Left lung (tissue), 14 donors: ENCODE measurements at places on chromosomes 5 and 9.

- DNase-seq: no peak
These were observed 222.4 kb downstream of the FBN2 start for GRCh38 chr5:128315671-128316070.

DNA sequence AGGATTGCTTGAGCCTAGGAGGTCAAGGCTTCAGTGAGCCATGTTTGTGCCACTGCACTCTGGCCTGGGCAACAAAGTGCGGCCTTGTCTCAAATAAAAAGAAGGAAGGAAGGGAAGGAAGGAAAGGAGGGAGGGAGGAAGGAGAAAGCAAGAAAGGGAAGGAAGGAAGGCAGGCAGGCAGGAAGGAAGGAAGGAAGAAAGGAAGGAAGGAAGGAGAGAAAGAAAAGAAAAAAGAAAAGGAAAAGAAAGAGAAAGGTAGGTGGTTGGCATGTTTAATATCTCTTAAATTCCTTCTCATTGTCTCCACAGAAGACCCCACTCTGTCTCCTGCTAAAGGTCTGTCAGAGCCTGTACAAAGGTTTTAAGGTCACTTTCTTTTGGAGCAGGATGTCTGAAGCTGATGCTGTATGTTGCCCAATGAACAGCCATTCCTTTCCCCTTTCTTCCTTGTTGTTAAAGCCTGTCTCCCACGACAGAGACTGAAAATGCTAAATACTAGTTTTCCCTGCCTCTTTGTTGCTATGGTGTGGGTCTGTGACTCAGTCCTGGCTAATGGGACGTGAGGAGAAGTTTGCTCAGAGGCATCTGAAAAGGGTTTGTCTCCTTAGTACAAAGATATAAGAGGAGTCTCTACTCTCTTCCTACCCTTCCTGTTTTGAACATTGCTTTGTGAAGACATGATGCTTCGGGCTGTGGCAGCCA lies 213.3 kb downstream of the PCSK1 start:
- DNase-seq: no peak

DNA sequence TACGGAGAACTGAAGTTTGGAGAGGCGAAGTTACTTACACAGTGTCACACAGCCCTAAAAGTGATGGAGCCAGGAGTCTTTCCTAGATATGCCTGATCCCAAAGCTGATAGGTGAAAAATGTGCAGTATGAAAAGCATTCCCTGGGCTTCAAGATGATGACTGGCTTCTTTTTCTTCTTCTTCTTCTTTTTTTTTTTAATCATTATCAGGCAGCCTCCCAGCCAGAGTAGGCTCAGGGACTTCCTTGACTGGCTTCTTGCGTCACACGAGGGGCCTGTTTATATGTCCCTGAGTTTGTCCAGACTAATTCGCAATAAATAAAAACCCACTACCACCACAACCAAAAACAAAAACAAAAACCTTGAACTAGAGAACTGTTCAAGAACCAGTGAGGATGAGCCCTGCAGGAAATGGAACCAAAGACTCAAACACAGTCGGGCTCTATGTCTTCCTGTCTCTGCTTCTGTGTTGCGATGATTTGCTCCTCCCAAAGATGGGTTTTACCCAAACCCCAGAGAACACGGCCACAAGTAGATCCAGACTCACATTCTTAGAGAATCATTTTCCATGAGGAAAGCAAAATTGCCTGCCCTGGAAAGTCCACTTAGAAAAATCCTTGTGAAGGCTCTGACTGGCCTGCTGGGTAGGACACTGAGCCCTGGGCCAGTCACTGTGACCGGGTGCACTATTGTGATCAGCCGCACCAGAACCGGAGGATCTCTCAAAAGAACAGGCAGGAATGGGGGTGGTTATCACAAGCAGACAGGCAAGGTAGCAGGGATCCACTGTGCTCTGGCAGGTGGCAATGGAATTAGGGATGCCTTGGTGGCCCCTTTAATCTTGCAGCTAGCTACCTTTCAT lies 38.0 kb upstream of the ADAM19 start:
- DNase-seq: no peak

DNA sequence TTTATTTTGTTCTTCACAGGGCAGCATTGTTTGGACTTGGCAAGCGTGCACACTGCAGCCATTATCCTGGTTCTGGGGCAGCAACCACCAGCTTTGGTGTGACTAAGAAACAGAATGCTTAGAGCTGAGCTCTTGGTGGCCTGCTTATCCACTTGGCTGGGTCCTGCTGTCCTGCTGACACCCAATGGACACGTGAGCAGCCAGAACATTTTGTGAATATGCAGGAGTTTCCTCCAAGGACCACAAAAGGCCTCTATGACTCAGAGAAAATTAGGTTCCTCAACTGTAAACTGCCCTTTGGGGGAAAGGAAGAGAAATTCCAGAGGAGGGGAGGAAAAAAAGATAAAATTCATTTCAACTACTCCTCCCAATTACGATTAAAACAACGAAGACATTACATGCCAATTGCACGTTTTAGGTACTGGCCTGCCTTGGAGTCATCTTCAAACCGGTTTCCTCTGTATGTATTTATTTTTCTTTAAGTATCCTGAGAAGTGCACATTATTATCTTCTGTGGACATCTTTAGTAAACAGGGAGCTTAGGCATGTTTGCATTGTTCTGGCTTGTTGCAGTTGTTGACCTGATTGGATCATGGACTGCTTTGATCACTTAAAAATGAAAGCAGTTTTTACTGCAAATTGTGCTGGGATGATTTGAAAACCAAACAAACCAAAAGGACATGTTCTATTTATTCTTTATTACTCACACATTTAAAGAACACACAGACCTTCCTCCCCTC lies 82.3 kb upstream of the TLE4 start:
- DNase-seq: no peak

- no peak for DNase-seq
These were observed 21.5 kb upstream of the MAN2A1 start for GRCh38 chr5:109668237-109668636.

- DNase-seq: no peak
These were observed 39.2 kb upstream of the NEK6 start for GRCh38 chr9:124218438-124218982.

- no peak for DNase-seq
These were observed 21.1 kb upstream of the IL9 start for GRCh38 chr5:135916638-135917263.

DNA sequence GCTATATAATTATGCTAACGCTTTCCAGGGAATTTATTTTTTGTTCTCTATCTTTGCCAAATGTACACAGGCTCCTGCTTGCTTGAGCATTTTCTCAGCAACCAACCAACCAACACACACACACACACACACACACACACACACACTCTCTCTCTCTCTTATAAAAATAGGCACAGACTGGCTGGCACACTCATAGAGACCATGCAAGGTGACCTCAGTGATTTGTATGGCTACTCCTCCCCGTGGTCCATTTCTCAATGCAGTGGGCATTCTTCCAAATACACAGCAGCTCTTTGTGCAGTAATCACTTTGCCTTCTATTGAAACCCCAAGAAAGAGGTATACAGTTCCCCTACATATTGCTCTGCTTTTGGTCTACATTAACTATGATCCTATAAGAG lies 416.0 kb downstream of the MAN2A1 start:
- DNase-seq: no peak

DNA sequence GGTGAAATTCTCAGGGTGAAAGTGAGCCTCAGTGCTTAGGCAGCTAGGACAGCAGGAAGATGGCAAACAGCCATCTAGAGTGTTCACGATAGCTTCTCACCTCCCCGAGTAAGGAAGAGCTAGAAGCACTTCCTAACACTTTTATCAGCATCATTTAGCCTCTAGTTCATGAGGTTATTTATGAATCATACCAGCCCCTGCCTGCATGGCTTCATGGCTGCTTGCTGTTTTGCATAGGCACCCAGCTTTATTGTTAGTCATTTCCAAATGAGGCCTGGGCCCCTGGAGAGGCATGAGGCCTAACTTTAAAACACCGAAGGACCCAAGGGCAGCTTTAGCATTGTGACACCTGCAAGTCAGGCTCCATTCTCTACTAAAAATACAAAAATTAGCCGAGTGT lies 134.9 kb upstream of the PANK3 start:
- DNase-seq: no peak

DNA sequence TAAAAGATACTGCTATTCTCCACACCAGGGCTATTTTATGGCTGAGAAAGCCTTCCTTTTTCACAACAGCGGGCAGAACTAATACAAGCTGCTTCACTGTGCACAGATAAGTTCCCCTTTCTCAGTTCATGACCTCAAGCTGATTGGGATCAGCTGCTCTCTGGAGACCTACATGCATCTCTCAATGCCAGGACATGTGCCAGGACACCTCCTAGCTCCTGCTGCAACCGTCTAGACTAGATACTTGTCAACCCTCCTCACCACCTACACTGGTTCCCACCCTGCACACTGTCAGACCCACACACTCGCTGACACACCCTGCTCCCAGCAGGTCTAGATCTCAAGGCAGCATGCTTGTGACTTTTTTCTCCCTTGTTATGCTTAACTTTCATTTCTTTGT lies 39.8 kb downstream of the STARD4 start:
- DNase-seq: no peak

GRCh38 chr5:115330830-115331229 lies 34.4 kb upstream of the CCDC112 start:
- no peak for DNase-seq

DNA sequence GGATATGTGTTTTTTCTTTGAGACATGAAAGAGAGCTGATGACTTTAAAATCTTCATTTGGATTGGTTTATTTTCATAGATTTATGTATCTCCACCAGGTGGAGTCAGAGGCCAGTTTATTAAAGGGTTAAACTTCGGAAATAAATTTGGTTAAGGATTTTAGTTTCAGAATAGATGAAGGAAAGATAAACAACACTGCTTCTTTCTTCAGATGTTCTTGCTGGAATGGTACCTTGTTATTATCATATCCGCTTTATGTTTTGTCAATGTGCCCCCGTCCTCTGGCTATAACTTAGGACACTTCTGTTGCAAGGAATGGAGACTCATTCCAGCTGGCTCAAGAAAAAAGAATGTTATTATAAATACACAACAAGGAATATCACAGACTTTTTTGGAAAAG lies 81.2 kb downstream of the ALDH1A1 start:
- no peak for DNase-seq

DNA sequence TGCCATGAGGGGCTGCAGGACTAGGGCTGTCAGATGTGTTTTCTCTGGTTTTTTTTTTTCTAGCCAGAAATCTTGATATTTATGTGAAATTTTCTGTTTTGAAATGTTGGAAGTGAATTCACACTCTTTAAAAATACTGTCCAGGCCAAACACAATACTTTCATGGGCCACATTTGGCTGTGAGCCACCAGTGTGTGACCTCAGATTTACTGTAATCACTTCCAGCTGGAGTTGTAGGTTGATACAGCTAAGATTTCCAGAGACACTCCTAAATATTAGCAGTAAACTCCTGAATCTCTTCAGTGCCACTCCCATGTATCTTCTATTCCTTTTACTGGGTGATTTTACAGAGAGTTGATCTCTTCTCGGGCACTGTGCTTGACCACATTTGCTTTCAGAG lies 92.2 kb upstream of the CKMT2 start:
- peak; percentile 49 for DNase-seq

- DNase-seq: no peak
These were observed 373.6 kb upstream of the SGCD start for GRCh38 chr5:155953335-155953734.

DNA sequence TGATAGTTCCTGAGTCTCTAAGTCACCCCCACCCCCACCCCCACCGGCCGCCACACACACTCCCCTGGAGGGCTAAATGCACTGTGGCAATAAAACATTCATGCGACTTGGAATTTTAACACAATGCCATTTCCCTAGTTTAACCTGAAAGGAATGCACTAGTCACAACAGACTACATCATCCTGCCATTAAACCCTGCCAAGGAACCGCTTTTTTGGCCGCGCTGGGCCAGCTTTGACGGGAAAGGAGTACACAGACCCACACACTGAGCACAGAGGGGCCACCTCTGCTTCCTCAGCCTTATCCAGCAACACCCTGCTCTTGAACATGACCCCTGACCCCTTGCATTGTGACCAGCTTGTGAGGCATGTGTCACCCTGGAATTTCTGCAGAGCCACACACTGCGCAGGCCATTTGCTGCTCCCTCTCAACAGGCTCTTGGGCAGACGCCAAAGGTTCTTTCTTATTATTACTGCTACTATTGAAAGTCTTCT lies 165.3 kb downstream of the BNC2 start:
- peak; percentile 76 for DNase-seq

DNA sequence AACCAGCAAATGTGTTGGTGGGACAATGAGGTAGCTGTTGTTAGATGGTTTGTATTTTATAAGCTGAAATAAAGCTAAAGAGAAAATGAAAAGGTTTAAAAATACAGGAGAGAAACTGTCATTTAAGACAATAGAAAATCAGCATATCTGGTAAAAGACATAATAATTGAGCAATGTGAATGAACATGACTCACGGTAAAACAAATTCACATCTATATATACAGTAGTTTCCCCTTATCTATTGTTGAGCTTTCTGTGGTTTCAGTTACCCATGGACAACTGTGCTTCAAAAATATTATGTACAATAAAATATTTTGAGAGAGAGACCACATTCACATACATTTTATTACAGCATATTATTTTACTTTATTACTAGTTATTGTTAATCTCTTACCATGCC lies 1649.8 kb downstream of the EFNA5 start:
- no peak for DNase-seq

DNA sequence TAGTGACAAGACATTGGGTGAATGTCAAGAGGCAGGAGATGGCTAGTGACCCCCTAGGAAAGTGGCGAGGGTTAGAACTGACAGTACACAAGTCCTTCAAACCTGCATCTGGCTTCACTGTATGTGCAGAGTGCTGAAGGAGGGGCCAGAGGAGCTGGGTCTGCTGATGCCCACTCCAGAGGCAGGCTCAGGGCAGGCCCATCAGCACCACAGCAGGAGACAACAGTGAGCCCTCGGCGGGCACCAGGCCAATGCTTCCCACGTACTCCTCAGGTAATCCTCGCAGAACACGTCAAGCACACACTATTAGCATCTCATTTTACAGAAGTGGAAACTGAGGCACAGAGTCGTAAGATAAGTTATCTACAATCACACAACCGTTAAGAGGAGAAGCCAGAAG lies 76.1 kb upstream of the SH3PXD2B start:
- no peak for DNase-seq

GRCh38 chr9:128159522-128159783 lies 612 bp upstream of the BBLN start:
- no peak for DNase-seq

- no peak for DNase-seq
These were observed 2.8 kb downstream of the PDLIM7 start for GRCh38 chr5:177494346-177495195.

GRCh38 chr5:99724732-99725290 lies 796.0 kb upstream of the CHD1 start:
- DNase-seq: no peak

- DNase-seq: no peak
These were observed 5.0 kb upstream of the SNAPC3 start for GRCh38 chr9:15417626-15418025.

DNA sequence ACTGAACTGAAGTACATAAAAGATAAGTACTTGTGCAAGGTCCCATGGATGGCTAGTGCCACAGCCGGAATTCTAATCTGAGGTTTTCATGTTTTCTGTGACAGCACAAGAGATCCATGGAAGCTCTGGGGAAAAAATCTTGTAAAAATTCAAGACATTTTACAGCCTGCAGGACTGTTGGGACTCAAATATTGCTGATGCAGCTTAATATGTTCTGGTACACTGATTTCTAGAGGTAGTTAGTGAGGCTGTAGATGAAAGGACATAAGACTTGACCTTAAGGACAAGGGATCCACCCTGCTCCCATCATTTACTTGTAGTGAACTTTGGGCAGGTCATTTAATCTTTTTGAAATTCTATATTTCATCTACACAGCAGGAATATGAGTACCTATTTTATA lies 390.4 kb downstream of the TLE4 start:
- no peak for DNase-seq
